ENCODE measurements at places on chromosomes 5 and 9.
A peak's percentile ranks its signal among the peaks of the same experiment; 100 is the strongest.

DNA sequence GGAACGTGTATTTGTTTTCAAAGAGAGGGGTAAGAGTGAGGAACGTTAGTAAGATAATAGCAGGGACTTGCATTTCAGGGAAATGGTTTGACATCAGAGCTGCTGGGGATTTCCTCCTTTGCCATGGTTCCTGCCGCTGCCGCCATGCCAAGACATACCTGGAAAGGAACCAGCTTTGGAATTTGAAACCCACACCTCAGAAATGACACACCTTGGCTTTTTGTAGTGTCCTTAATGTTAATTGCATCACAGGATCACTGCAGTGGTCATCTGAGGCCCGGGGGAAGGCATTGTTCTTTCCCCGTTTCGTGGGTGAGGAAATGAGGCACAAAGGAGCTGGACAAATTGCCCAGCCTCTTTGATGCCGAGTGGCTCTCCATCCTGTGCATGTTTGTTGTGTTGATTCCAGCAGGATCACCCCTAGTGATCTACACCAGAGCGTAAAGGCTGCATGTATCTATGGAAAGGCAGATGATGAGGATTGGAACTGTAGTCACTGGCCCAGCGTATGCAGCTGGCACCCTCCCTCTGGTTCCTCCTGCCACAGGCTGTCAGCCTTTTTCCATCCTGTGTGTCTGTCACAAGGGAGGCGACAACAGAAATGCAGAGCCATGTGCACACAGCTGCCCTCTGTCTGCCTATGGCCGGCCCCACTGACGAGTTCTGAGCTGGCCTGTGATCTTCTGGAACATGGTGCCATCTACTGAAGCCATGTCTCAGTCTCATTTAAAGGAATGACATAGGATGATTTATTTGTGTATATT is 37.8 kb downstream of the SLC46A2 start:
- DNase-seq: no peak

- peak; percentile 91 for DNase-seq
These were observed 37.3 kb downstream of the MED27 start for GRCh38 chr9:132042324-132042723.

GRCh38 chr9:126676685-126677143 is 63.0 kb downstream of the LMX1B start:
- no peak for DNase-seq

DNA sequence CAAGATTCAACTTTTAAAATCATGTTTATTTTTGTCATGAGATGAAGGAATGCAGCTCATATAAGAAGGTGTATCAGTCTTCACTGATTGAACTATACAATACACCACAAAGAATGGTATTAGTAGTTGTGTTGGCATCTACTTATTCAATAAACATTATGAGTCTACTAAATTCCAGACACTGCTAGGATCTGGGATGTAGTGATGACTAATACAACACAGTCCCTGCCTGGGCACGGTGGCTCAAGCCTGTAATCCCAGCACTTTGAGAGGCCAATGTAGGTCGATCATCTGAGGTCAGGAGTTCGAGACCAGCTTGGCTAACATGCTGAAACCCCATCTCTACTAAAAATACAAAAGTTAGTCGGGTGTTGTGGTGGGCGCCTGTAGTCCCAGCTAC is 171.4 kb upstream of the NFIB start:
- no peak for DNase-seq

- no peak for DNase-seq
These were observed 105.3 kb downstream of the PCSK1 start for GRCh38 chr5:96327722-96328121.

- DNase-seq: no peak
These were observed 196.5 kb upstream of the TBCA start for GRCh38 chr5:77972469-77973252.

DNA sequence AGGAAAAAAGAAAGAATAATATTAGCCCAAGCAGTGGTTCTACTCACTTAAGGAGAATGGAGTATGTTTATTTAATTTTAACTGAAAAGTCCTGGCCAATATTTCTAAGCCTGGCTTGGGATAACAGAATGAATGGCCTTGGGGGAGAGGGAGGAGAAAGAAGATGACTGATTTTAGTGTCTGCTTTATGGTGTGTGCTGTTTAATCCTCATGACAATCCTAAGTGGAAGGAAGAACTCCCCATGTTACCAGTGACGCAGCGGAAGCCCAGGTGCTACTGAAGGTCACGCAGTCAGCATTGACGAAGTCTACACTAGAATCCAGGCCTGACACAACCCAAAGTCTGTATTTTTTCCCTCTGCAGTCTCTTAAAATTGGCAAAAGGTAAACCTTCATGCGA is 50.5 kb downstream of the PALM2AKAP2 start:
- DNase-seq: no peak

GRCh38 chr5:144144956-144145751 is 25.3 kb downstream of the YIPF5 start:
- DNase-seq: no peak

DNA sequence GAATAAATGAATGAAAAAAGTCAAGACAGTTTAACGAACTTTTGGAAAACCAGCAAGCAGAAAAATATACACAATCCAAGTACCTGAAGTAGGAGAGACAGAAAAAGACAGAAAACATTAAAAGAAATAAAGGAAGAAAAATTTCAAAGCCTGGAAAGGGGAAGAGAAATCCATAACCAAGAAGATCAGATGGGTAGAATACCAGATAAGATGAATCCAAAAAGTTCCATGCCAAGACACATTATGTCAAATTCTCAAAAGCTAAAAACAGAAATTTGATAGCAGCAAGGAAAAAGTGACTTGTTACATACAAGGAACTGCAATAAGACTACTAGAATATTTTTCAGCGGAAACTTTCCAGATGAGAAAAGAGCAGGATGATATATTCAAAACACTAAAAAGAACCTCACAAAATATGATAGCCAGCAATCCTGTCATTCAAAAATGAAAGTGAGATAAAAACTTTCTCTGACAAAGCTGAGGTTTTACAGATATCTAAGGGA is 7.6 kb upstream of the ZNF300 start:
- no peak for DNase-seq

DNA sequence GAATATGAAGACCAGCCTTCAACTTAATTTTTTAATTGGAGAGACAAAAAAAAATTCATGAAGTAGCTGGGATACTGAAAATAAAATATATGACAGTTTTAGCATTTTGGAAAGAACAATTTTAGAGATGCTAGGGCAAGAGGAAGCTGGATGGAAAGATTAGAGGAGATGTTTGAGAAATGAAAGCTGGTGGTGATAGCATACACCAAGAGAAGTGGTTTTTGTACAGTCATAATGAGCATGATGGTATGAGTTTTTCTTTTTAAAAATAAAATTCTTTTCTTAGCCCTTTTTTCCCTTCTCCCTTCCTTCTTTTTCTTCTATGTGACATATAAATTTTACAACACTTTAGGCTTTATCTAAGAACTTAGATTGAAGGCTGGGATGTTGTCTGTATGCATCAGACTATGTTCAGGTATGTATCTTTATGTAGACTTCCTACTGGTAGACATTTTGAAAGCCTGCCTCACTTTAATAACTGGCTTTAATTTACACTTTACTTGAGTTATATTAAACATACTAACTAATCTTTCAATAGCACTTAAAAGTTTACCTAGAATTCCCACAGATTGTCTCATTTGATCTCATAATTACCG is 522.5 kb downstream of the TLE4 start:
- no peak for DNase-seq

GRCh38 chr9:135260221-135261180 is 173.0 kb downstream of the OLFM1 start:
- no peak for DNase-seq

DNA sequence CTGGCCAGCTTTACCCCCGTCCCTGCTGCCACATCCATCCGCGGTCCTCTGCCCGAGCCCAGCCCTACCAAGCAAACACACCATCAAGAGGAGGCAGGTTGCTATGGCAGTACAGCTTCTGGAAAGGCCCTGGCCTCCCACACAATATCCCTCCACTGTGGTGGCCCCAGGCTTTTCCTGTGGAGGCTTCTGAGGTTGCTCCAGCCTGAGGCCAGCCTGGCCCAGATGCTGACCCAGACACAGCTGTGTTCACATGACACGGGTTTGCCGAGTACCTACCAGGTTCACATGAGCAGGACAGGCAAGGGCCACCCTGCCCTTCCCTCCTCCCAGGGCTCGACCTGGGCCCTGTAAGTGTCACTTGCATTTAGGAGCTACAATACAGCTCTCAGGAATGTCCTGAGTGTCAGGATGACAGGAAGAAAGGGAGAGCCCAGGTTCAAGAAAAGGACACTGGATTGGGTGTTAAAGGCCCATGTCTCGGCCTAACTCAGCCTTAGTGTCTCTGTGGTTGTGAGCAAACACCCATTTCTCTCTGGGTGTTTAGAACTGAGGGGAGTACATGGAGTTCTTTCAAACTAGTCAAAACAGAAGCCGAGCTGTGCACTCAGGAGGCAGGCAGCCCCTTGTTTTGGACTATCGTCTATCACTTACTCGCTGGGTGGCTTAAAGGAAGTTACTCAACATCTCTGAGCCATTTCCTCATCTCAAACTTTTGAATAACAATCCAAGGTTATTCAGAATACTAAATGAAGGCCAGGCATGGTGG is 40.2 kb downstream of the NAIF1 start:
- no peak for DNase-seq

DNA sequence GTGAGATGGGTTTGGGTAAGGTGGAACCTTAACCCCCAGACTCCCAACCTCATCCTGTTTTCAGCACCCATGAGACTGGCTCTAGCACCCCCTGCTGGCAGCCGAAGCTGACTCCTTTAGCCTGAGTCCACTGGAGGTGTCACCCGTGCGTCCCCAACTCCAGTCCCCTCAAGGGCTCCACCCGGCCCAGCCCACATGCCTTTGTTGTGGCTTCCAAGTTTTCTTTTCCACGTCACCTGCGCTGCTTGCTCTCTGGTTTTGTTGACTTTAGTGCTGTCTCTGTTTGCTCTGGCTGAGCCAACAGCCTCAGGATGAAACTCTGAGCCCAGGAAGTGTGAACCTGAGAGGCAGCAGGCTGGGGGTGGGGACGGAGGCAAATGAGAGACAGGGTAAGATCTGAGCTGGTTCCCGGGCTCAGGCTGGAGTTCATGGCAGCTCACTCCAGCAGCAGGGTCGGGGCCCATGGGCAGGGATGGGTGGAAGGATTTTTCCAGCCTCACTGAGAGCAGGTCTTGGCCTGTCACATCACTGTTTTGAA is 13.2 kb upstream of the AQP7 start:
- DNase-seq: no peak

- DNase-seq: no peak
These were observed 12.1 kb downstream of the GALNT10 start for GRCh38 chr5:154202379-154203260.

DNA sequence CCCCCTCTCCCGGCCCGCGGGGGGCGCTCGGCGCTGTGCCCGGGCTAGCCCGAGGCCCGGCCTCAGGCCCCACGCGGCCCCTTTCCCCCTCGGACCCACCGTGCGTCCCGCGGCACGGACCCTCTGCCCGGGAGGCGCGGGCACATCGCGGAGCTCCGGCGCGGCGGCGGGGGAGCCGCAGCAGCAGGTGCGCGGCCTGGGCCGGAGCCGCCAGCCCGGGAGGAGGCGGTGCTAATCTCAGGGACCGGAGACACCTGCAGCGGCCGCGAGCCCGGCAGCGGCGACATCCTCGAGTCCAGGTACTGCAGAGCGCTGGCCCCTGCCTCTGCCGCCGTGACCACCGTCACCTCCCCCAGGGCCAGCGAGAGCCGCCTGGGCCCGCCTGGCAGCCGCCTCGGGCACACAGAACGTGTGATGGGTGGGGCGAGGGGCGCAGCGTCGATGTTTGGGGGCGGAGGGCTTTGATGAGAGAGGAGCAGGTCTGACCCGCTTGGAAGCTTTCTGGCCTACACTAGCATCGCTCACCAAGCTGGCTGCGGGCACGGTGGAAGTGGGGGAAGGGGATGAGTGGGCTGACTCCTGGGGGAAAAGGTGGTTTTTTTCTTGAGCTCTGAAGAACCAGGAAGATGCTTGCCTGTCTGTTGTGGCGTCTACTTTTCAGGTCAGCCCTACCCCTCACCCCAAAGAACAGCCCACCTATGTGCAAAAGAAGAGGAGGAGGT is 524 bp downstream of the CYFIP2 start:
- DNase-seq: no peak

DNA sequence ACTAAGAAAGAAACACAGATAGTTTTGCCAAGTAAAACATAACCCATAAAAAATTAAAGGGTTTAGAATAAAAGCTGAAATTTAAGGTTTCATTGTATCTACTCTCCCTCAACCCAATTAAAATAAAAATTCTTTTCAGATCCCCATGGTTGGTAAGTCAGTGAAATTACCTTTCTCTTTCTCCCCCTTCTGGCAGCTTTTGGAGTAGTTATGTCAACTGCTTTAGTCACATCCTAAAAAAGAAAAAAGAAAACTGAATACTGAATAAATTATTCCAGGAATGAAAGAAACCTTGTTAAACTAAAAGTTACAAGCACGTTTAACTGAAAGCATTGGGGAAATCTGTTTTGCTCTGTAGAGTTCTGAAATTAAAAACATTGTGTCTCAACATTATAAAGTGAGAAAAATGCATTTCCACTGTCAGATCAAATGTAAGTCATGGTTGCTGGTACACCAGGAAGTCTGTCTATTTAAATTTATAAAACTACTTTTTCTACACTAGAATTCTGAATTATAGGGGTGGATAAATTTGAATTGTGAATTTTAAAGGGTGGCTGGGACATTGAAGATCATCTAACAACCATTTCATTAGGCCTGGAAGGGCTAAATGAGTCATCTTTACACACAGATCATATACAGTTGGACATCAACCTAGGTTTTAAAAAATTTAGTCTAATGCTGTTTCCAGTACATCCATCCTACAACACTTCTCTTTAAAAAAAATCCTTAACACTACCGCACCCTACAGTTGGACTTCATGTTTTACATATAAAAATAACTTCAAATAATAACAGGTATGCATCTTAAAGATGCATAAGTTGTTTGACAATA is 24.7 kb downstream of the PSIP1 start:
- DNase-seq: no peak

GRCh38 chr5:14715481-14715880 is 51.0 kb downstream of the OTULIN start:
- peak; percentile 29 for DNase-seq

DNA sequence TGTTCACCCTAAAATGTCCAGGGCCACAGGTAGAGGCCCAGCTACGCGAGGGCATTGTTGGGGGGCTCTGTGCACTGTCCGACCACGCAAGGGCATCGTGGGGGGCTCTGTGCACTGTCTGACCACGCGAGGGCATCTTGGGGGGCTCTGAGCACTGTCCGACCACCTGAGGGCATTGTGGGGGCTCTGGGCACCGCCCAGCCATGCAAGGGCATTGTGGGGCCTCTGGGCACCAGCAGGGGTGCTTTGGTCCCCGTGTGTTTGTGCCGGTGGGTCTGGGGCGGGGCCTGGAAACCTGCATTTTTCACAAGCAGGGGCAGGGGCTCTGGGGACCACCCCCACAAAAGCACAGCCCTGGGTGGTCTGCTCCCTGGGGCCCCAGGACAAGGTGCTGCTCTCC is 41.5 kb upstream of the RXRA start:
- DNase-seq: no peak

- DNase-seq: no peak
These were observed 187.0 kb upstream of the S1PR3 start for GRCh38 chr9:88804254-88804596.

DNA sequence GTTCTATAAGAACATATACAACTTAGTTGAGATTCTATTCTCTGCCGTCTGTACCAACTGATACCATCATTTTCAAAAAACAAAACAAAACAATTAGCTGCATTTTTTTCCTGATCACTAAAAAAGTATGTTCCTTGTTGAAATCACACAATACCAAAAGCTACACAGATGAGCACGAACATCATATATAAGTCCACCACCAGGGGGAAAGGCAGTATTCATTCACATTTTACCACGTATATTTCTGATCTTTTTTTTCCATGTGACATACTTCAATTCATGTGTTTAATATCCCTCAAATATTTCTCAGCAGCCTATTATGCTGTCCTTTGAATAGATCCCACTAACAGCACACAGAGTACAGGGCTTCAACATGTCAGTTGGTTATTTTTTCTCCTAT is 40.6 kb downstream of the IRX2 start:
- no peak for DNase-seq
